ENCODE measurements at places on chromosomes 3 and 15.
A peak's percentile ranks its signal among the peaks of the same experiment; 100 is the strongest.

- DNase-seq = no peak
Observed at GRCh38 chr15:68806220-68807060, 14.3 kb downstream of the ANP32A start.

- DNase-seq = no peak
Observed at GRCh38 chr3:178646186-178646862, 110.1 kb downstream of the KCNMB2 start.

DNA sequence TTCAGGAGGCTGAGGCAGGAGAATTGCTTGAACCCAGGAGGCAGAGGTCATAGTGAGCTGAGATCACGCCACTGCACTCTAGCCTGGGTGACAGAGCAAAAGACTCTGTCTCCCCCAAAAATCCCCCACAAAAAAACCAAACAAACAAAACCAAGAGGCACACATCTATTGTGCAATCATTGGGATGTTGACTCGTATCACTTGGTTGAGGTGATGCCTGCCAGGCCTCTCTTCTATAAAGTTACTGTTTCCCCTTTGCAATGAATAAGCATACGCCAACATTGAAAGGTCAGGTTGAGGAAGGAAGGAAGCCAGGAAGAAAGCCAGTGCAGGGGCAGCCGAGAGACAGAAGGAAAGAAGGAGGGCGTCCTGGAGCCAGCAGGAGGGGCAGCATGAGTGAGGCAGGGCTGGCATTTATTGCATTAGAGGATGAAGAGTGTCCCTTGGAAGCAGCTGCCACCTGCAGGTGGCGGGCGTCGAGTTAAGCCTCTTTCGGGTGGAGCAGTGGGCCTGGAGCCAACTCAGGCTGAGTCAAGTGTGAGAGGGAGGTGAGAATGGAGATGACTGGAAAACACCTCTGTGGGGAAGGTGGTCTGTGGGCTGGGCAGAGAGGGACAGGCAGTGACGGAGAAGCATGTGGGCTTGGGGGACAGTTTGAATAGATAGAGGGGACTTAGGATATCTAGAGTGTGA lies 8.3 kb upstream of the CSPG4 start:
- DNase-seq = no peak

DNA sequence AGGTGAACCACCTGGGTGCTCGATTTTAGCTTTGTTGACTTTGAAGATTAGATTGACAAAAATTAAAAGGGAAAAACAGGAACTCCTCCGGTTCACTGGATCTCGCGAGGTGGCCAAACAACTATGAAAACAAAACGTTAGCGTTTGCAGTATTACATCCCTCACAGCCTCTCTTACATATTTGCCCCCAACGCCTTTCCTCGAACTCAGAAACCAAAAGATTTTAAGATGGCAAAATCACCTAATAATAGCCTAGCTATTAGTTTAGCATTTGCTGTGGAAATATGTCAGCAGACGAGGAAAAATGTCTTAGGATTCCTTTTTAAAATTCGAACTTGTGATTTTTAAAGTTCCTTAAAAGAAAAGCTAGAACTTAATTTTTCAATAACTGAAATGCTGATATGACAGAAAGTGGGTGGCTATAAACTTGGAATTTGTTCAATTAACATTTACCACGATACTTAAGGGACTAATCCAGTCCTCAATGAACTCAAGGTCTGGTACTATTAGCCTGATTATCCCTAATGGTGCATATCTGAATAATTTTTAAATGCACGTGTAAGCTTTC lies 491 bp upstream of the SENP7 start:
- no peak for DNase-seq

DNA sequence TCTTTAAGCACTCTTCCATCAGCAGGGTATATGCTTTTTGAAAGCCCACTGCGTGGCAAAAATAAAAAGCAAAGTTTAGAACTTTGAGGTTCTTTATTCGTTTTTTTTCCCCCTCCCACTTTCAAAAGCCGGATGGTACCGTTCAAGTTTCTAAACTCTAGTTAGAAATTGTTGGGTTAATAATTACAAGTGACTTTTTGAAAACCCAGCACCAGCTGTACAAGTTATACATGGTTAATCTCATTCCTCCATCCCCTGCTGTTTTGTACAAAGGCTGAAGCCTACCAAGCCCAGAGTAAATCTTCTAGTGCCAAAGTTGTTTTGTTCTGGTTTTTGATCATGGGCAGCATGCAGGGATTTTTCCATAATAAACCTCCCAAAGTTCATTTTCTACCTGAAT lies 48.6 kb downstream of the WDR72 start:
- DNase-seq = no peak

DNA sequence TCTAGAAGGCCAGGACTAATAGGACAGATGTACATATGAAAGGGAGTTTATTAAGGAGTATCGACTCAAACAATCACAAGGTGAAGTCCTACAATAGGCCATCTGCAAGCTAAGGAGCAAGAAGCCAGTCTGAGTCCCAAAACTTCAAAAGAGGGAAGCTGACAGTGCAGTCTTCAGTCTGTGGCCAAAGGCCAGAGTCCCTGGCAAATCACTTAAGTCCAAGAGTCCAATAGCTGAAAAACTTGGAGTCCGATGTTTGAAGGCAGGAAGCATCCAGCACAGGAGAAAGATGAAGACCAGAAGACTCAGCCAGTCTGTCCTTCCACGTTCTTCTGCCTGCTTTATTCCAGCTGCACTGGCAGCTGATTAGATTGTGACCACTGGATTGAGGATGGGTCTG lies 11.1 kb upstream of the CELF6 start:
- no peak for DNase-seq

DNA sequence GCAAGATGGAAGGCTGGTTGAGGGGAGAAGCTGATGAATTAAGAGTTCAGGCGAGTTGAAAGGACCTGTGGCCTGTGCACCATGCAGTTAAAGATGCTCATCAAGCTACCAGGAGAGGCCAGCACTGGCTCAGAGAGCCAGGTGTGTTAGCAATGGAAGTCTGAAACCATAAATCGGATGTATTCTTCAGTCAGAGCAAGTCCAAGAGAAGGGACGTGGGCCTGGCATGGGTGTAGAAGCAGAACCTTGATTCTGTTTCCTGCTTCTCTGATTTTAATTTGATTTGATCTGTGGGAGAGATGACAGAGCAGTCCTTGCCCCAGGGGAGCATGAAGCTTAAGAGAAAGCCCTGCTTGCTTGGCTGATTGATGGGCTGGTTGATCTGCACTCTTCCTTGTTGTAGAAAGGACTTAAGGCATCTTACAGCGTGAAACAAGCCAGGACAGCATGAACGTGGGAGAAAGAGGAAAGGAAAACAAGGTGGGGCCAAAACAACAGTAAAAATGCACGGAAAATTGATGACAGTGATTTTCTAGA lies 10.9 kb downstream of the TM6SF1 start:
- no peak for DNase-seq

GRCh38 chr3:30886888-30887287 lies 7.6 kb downstream of the GADL1 start:
- no peak for DNase-seq

DNA sequence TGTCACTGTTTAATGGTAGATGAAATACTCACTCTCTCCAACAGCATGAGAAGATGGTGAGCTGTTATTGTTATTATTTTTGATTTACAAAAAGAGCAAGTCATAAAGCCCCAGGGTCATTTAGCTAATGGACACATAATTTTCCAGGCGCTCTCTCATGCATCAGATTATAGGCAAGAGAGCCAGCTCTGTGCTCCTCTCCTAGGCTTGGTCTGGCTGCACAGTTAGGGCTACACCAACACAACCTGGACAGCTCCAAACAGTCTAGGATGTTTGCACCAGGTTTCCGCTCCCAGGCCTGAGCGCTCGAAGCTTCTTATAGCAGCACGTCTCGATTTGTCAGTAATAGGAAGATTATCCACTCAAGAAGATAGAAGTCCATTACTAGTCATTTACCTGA lies 123.7 kb downstream of the FAM43A start:
- DNase-seq = no peak

GRCh38 chr15:72206677-72207000 lies 9.1 kb upstream of the GRAMD2A start:
- no peak for DNase-seq

DNA sequence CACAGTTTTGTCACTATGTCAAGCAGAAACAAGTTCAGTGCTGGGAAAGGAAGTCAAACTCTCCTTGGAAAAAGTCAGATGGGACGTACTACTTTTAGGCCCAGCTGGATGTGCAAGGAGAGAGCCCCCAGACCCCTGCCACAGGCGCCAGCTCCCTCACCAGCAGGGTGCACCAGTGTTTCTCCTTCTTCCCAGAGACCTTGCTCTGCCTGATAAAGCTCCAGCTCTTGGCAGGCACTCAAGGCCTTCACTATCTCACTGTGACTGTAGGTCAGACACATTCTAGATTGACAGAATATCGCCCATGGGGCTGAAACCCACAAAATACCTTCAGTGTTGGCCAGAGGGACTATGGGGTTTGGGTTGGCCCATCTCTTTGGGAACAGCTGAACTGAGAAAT lies 54.8 kb upstream of the CHRNB4 start:
- DNase-seq = no peak

- no peak for DNase-seq
Observed at GRCh38 chr15:42544853-42545629, 3.6 kb downstream of the LRRC57 start.

- DNase-seq = no peak
Observed at GRCh38 chr15:85337425-85338074, 42.9 kb upstream of the AKAP13 start.

GRCh38 chr3:131928593-131928992 lies 106.2 kb downstream of the CPNE4 start:
- no peak for DNase-seq

GRCh38 chr3:143604402-143605185 lies 243.7 kb downstream of the SLC9A9 start:
- DNase-seq = no peak

DNA sequence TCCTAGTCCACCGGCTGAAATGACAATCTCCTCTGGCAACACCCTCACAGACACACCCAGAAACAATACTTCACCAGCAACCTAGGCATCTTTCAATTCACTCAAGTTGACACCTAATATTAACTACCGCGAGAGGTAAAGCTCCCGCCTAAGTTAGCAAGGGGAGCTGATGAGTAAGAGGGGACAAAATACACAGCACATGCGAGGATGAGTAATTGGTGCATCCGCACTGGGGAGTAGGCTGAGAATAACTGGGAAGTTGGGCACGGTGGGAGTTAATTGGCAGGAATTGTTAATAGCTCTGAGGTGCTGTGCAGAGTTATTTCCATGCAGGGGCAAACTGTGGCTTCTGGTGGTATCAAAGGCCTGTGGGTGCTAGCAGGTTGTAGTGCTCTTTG lies 14.5 kb upstream of the PLD1 start:
- DNase-seq = no peak

DNA sequence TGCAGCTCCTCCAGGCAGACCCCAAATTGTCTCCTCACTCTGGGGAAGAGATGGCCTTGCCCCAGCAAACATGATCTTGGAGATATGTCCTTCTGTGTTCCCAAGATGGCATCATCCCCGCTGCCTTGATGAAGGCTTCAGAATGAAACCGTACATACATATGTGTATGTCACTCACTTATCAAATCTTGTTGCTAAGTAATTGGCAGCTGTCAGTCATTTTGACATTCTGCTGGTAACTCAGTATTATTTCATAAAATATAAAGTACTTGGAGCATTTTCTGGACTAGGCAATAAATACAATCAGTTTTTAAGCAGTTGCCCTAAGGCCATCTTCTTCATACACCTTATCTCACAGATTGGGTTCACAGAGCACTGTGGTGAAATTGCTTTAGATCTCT lies 62.4 kb downstream of the ARNT2 start:
- no peak for DNase-seq

GRCh38 chr3:198071602-198072287 lies 111.7 kb downstream of the LMLN start:
- DNase-seq = peak; percentile 21

DNA sequence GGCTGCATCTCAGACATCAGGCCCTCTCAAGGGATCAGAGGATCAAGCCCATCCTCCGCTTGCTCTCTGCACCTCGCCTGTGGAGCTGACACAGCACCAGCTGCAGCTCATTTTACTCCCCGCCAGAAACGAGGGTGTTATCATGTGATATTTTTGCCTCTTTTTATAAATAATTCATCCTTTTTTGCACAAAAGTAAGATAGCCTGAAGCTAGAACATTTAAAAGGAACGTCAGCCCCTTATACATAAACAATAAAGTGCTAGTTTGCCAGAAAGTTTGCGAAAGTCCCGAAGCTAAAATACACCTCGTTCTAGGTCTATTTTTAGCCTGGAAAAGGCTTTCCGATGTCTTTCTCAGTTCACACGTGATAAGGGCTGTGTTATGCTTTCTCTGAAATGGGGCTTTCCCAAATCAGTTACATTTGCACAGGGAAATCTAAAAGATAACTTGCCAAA lies 9.6 kb upstream of the FAM174B start:
- no peak for DNase-seq

DNA sequence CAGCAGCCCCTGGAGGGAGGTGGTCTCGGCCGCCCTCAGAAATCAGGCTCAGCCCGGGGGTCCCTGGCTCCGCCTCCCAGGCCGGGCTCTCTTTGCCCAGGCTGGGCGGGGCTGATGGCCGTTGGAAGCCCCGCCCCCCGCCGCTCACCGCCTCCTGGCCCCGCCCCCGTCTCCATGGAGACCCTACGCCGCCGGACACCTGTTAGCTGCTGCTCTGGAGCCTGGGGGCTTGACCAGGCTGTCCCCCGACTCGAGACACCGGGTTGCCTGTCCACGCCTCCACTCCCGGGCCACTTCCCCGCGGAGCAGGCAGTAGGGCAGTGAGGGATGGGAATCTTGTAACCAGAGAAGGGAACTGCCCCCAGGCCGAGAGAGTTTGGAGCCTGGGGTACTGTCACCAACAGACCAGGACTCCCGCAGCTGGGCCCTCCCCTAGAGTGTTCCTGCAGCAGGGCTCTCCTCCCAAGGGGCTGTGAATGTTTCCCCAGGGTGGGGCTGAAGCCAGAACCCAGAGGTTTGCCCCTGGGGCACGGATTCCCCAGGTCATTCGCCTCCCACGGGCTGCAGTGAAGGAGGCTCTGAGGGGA lies 27.8 kb upstream of the RPL32 start:
- DNase-seq = no peak

DNA sequence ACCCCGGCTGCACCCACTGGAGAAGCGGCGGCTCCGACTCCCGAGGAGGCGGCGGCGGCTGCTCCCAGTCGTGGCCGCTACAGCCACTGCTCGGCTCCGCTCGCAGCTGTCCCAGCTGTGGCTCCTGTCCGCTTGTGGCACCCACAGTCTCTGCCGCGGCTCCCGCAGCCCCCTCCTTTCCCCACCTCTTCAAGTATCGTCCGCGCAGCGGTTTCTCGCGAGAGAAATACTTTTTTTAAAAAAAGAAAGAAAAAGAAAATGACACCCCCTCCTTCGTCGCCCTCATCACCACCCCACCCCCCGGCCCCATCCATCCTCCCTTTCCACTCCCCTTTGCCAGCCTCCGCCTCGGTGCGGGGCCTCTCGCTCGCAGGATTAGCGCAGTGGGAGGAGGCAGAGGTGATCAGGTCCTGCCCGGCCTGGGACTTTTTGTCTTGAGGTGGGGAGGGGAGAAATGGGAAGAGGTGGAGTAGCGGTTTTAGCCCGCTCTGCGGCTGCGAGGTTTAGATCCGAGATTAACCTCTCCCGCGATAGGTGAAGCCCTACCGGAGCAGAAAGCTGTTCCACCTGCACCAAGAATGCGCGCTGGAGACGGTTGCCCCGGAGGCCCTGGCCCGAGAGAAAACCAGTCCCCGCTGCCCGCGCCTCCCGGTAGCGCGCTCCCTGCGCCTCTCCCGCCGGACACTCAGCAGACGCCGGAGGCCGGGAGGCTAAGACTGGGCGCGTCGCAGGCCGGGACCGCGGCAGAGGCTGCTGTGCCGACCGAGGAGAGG lies at the start of gene FBN1:
TSS of gene FBN1 (minus strand) at position 152 of the 773 bp plus-strand sequence. CDS start 940 bp downstream, outside the sequence.
- DNase-seq = no peak
